ENCODE measurements at places on chromosomes 3 and 15. TPM values are rescaled to one million over a fixed set of nuclear protein-coding genes. Genes with fewer than 3 reads are reported as not detected.

- no peak for DNase-seq
Measured at GRCh38 chr3:143188881-143189280, 69.3 kb downstream of the CHST2 start.

- peak; percentile 89 for DNase-seq
Measured at GRCh38 chr3:39383881-39384664, 903 bp downstream of the SLC25A38 start.

The FETUB gene
- 2.1 TPM for total RNA-seq

DNA sequence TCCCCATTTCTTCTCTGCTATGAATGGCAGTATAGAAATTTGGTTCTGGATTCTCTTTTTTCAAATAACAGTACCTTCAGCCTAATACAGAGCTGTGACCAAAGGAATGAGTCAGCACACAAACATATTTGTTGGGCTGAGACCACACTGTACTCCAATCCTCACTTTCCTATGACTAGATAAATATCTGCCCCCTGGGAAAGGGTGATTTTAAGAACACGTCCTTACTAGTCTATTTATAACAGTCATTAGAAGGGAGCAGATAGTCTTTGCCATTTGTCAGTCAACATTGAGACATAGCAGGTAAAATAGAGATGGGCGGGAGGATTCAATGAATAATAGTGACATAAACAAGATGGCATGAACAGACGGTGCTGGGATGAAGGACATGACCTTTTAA lies 461.3 kb downstream of the MCTP2 start:
- DNase-seq: no peak

DNA sequence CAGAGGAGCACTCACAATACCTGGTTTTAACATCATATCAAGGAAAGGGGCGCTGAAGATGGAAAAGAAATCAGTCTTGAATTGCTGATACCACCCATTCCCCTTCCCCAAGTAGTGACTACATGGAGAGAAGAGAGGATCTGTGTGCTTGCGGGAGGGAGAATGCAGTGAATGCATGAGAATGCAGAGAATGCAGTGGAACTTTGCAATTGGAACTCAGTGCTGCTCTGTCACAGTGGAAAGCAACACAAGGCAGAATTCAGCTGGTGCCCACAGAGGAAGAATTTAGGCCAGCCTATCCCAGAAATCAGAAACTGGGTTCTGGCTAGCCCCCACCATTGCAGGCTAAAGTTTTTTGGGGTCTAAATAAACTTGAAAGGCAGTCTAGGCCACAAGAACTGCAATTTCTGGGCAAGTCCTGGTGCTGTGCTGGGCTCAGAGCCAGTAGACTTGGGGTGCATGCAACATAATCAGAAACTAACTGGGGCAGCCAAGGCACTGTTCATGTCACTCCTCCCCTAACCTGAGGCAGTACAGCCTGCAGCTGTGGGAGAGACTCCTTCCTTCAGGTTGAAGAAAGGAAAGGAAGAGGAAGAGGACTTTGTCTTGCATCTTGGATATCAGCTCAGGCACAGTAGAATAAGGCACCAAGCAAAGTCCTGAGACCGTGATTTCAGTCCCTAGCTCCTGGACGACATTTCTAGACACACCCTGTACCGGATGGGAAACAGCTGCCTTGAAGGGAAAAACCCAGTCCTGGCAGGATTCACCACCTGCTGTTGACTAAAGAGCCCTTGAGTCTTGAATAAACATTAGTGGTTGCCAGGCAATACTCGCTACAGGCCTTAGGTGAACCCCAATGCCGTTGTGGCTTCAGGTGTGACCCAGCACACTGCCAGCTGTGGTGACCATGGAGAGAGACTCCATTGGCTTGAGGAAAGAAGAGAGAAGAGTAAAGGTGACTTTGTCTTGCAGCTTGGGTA lies 329.3 kb downstream of the TBL1XR1 start:
- no peak for DNase-seq

- DNase-seq: peak; percentile 46
Measured at GRCh38 chr3:14791343-14791945, 27.3 kb upstream of the FGD5 start.

DNA sequence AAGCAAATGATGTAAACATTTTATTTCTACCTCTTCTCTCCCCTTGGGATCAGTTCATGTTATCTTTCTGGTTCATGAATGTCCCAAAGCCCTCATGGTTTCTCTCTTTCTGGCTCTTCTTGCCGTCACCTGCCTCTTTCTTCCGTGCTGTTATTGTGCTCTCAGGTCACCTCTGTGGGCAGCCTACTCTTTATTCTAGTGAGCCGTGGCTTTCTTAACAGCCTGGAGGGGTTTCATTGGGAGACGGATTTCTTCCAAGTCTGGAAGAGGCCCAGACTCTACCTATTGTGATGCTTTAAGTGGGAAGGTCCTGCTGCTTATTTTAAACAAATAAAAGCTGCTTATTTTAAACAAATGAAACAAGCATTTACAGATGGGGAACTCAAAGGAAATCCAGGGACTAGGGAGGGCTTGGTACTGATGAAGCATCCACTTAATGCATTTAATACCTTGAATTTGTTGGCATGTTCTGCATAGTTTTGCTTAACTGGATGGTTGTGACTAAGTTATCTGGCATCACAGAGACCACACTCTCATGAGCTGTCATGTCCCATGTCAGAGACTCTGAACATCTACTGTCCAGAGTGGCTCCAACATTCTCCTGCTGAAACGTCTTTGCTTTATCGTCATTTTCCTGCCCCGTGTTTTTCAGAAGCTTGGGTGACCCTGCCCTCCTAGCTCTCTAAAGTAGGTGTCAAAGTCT lies 443.3 kb downstream of the GABRG3 start:
- no peak for DNase-seq

The GPR149 gene
- total RNA-seq: not detected
